ENCODE measurements at places on chromosomes 5 and 9.

DNA sequence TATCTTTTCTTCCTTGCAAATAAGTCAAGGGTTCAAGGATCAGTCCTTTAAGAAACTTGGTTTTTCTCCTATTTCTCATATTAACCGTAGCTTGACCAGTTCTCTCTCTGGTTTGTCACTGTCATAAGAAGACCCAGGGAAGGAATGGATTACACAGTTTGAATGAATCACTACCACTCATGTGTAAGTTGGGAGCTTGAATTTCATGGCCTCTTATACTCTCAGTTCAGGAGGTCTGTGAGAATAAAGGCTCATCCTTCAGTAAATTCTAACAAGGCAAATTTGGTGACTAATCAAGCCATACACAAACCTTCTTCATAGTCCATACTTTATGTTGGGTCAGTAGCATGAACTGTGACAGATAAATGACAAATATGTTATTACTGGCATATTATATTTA, 323.1 kb upstream of the ACTBL2 start:
- no peak for DNase-seq

DNA sequence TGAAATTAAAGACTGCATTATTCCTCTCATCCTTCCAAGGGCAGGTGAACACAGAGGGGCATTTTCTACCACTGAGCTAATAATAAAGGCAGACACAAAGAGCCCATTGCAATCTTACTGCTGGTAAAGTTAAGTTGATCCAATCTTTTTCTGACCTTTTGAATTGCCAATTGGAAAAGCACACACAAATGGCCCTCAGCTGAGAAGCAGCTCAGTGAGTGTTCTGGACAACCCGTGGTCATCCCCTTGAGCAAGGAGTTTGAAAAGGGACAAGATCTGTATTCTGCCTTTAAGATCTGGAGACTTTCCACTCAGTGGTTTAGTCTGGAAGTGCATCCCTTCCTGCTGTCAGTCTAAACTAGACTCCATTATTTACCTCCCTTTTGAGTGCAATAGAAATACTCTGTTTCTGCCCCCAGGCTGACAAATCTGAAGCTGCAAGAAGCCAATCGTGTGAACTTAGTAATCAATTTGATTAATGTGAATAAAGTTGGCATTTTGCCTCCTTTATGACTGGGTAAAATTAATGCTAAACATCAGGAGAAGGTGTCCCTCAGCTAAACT, 835.7 kb downstream of the MAT2B start:
- DNase-seq = no peak

DNA sequence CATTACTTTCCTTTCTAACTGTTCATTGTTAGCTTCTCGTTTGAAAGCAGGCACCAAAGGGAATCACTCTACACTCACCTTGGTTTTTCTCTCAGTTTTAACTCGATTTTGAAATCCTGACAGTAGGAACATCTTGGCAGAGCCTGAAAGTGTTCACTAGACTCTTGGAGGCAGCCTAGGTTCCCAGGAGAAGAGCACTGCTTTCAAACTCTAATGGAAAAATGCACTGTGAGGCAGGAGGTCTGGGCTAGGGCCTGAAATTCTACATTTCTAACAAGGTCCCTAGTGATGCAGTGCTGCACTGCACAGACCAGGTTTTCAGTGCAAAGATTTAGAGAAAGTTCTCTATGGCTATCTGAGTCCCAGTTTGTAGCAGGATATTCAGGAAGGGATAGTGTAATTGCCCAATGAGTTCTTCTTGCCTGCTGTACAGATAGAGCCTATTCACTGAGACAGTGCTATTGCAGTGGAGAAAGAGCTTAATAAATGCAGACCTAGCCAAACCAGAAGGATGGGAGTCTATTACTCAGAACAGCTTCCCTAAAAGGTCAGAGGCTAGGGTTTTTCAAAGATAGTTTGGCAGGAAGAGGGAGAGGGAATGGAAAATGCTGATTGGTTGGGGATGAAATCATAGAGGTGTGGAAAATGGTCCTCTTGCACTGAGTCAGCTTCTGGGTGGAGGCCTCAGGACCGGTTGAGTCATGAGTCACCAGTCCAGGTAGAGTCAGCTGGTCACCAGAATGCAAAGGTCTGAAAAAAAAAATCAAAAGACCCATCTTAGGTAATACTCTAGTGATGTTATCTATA, 153.9 kb downstream of the GPBP1 start:
- no peak for DNase-seq

GRCh38 chr5:67306965-67307607, 110.5 kb upstream of the CD180 start:
- DNase-seq = no peak

DNA sequence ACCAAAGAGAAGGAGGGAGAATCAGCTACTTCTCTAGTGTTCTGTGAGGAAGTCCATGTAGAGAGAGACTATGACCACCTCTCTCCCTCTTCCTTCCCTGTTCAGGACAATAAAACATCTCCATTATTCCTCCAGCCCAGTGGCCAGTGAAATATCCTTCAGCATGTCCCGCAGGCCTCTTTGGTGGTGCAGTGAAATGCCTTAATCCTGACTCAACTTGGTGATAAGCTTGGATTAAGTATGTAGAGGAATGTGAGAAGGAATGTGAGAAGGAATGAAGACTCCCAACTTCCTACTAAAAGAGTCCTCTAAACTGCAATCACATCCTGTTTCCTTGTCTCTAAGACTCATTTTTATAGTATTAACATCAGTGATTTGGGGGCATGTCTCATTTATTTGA, 167.3 kb downstream of the TRPM3 start:
- DNase-seq = peak; percentile 25

DNA sequence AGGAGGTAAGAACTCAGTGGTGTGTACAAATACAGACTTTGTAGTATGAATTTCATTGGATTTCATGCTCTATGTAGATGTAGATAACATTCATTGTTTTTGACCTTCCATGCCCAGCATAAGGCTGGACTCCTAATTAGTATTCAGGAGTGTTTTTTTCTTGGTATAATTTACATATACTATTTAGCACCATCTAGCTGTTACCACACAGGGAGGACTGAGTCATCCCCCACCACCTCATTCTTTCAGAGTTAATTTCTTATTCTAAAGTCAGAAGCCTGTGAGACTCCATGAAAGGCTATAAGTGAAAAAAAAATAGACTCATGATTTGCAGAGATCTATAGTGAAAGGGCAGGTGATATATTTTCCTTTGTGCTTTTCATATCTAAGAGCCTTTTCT, 555.0 kb downstream of the PRR16 start:
- DNase-seq = no peak
